ENCODE measurements at places on chromosomes 2 and 18. TPM values are rescaled to one million over a fixed set of nuclear protein-coding genes. Genes with fewer than 3 reads are reported as not detected.

- DNase-seq: no peak
Measured at GRCh38 chr18:48667276-48668254, 128.7 kb downstream of the CTIF start.

- no peak for DNase-seq
Measured at GRCh38 chr18:55152801-55153200, 193.5 kb upstream of the CCDC68 start.

Gene FAM228A
- 3.9 TPM for total RNA-seq

DNA sequence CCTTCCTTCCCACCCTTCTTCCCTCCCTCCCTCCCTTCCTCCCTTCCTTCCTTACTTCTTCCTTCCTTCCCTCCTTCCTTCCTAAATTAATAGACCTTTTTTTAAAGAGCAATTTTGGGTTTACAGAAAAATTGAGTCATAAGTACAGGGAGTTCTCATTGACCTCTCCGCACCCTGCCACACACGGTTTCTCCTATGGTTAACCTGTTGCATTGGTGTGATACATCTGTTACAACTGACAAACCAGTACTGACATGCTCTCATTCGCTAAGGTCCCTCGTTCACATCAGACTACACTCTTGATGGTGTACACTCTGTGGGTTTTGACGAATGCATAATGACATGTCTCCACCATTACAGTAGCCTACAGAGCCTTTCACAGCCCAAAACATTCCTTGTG is 11.6 kb upstream of the SDC1 start:
- no peak for DNase-seq

DNA sequence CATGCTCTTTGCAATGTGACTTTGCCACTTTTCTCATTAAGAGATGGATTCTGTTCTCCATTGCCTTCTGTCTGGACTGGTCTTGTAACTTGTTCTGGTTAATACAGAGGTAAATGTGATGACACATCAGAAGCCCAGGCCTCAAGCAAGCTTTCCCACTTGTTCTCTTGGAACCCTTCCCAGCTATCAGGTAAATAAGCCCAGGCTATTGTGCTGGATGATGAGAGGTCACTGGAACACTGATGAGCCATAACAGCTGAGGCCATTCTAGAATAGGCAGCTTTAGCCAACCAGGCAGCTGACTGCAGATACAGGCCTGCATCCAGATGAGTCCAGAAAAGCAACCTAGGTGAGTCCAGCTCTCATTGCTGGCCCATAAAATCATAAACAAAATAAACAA is 1007.0 kb upstream of the ACVR2A start:
- no peak for DNase-seq

DNA sequence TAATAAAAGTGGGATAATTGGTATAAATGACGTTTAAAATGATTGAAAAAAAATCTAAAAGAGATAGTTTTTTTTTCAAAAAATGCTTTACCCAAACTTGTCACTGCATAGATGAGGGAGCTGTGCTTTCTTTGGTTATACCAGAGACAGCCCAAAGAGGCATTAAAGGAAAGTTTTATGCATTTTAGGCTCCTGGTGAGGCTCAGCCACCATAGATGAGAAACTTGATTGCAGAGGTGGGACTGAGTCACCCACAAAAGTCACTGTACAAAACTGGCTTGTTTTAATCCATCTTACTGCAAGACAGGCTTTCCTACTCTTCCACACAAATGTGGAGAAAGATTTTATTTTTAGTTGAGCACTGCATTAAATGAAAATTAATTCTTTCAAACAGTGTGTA is 2.4 kb downstream of the SMYD1 start:
- no peak for DNase-seq

GRCh38 chr2:237700512-237701032 is 73.2 kb downstream of the LRRFIP1 start:
- no peak for DNase-seq

Gene RAB17
- not detected for total RNA-seq

Gene TWSG1
- 60.1 TPM for total RNA-seq

Gene PAIP2B
- total RNA-seq: 5.7 TPM

GRCh38 chr2:163347982-163348856 is 387.6 kb downstream of the FIGN start:
- peak; percentile 23 for DNase-seq

Gene YPEL5
- total RNA-seq: 94.2 TPM

Gene PROM2
- 2.2 TPM for total RNA-seq

Gene SCYGR4
- total RNA-seq: not detected

DNA sequence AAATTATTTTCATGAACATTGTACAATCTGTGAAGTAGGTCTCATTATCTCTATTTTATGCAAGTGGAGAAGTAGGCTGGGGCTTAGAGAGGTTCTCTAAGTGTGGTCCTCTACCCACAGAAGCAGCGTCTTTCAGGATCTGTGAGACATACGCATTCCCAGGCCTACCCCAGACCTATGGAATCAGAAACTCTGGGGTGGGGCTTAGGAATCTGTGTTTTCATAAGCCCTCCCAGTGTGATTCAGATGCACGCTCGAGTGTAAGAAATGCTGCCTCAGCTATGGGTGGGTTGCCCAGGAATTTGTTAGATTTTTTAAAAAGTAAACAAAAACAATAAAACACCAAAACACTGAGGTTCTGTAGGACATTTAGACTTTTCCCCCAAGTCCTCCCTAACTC is 14.8 kb upstream of the ZAP70 start:
- DNase-seq: no peak

DNA sequence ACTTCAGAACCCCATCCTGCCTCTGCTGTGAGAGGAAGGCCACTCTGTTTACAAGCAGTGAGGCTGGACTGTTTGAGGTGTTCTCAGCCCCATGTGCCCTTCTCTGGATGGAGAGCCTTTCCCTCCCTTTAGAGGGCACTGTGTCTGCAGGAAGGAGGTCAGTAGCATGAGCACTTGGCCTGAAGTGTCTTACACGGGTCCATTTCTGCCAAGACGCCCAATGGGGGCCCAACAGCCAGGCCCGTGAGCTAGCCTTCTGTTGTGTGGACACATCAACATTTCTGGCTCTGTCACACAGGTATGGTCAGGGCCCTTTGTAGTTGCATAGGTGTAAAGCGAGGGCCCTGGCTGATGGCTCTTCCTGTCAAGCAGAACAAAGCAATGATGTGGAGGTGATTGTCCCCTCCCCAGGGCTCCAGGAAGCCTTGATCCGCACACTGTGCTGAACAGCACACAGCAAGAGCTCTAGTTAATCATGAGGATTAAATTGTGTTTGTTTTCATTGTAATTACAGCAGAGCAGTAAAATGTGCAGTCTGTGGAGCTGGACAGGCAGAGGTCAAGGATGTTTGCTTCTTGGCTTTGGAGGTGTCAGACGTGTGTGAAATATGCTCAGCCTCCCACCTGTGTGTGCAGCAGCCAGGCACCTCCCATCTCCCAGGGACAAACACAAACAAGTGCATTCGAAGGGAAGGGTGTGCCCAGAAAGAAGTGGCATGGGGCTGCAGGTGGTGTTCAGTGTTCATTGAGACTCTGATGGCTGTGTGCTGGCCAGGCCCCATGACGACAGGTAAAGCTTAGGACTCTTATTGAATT is 132.1 kb downstream of the SH3RF3 start:
- DNase-seq: no peak

GRCh38 chr2:74099835-74100234 is 47.9 kb downstream of the BOLA3 start:
- no peak for DNase-seq

Gene ZNF396
- total RNA-seq: 3.9 TPM

GRCh38 chr2:28267282-28267681 is 125.4 kb upstream of the FOSL2 start:
- no peak for DNase-seq

DNA sequence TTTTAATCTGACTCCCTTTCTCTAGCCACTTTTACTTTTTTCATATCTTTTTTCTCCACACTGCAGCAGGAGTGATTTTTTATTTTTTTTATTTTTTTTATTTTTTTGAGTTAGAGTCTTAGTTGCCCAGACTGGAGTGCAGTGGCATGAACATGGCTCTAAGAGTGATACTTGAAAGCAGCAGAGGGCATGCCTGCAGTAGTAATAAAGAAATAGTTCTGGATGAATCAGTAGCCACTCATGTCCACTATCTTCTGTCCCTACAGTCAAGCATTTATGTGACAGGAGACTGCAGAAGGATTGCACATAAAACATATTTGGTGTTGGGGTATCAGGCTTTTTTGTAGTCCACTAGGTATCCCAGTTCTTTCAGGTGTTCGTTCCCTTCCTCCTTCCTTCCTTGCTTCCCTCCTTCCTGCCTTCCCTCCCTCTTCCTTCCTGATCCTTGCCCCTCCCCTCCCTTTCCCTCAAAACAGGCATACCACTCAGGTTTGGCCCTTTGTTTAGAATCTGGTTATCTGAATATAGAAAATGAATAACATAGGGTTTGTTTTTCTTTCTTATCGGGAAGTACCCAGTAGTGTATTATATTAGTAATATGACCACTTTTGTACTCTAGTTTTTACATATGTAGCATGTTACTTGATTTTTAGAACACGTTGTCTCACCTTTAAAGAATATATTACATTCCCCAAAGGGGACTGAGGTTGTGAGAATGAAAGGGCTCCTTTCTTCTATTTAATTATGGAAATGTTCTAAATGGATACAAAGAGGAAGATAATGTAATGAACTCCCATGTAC is 23.5 kb downstream of the MIB1 start:
- DNase-seq: no peak

Gene RAX
- total RNA-seq: not detected

GRCh38 chr2:175009917-175010621 is 4.9 kb upstream of the CHN1 start:
- no peak for DNase-seq

DNA sequence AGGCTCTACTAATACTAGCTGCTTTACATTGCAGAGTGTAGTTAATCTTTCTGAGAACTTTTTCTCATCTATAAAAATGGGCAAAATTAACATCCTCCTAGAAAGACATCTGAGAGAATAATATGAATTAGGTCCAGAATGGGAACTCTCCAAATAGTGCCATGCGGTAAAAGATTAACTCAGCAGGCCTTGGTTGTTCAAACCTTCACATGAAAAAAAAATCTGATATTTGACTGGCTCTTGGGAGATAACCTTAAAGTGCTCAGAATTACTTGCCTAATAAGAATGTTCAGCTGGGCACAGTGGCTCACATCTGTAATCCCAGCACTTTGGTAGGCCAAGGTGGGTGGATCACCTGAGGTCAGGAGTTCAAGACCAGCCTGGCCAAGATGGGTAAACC is 5.5 kb upstream of the CXXC1 start:
- DNase-seq: no peak

Gene KATNAL2
- 2.4 TPM for total RNA-seq

GRCh38 chr2:84847326-84848050 is 33.4 kb downstream of the TRABD2A start:
- no peak for DNase-seq

Gene RAB6C
- total RNA-seq: not detected

GRCh38 chr2:238720232-238720672 is 127.6 kb upstream of the TWIST2 start:
- DNase-seq: peak; percentile 69

DNA sequence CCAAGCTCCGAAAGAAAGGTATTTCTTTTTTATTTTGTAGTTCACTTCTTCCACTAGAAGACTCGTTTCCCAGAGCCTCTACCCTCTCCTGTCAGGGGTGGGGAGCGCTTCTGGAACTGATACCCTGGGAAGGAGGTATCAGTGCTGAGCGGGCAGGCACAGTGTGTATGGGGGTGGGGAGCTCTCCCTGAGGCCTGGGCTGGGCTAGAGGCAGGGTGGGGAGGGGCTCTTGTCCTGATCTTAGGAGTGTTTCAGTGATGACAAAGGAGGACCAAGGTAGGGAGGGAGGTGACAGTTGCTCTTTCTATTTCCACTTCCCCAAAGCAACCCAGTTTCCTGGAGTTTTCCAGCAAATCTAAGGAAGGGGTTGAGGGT is 65.4 kb downstream of the ARHGAP25 start:
- DNase-seq: no peak

Gene GKN2
- total RNA-seq: not detected

- no peak for DNase-seq
Measured at GRCh38 chr2:103448495-103448894, 686.7 kb downstream of the TMEM182 start.

GRCh38 chr2:239238839-239239606 is 161.8 kb downstream of the HDAC4 start:
- no peak for DNase-seq

DNA sequence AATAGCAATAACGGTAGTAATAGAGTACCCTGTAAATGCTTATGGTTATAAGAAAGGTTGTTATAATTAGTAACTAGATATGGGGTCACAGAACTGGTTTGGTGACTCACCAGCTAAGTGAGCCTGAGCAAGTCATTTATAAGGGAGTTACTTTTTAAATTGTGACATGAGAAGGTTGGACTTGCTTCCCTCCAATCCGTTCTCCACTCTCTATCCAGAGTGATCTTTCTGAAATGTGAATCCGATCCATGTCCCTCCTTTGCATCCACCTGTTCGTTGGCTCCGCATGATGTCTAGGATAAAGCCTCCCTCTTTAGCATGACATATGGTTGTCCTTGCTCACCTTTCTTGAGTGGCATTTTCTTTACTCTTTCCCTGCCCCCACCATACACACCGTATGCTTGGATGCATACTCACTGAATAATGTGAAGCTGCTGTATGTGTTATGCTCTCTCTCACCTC is 83.1 kb downstream of the CDC42EP3 start:
- no peak for DNase-seq

GRCh38 chr2:65957886-65958285 is 477.0 kb upstream of the MEIS1 start:
- DNase-seq: no peak

DNA sequence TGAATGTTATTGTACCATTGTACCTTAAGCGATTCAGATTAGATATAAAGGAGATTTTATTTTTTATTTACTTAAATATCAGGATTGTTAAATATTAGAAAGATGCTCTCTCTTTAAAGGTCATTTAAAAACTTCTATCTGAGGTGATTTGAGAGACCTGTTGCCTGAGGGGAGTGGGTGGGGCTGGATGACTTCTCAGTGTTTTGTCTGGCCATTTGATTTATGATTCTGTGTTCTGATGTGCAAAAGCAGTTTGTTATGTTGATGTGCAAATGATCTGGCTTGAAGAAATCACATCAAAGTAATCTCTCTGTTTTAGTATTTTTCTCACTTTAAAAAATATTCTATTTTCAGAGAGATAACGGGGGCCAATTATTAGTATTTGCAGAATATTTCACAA is 370.8 kb downstream of the NUP35 start:
- no peak for DNase-seq

DNA sequence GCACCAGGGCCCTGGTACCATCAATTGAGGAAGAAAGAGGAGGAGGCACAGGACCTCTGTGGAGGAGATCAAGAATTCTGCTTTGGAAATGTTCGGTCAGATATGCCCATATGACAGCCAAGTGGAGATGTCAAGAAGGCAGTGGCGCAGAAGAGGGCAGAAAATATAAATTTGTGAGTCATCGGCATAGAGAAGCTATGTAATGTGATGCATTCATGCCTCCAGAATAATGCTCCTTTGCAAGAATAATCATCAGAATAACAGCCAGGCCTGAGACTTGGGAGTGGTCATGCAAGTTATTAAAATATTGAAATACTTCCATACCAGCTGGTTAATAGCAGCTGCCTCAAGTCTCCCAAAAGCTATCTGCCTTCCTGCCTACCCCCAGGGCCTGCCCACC is 32.1 kb upstream of the SCG2 start:
- no peak for DNase-seq
